ENCODE measurements at places on chromosomes 12 and 14. TPM values are rescaled to one million over a fixed set of nuclear protein-coding genes. Genes with fewer than 3 reads are reported as not detected.

GRCh38 chr14:64363265-64363846 lies 24.8 kb upstream of the MTHFD1 start:
- no peak for DNase-seq

- peak; percentile 77 for DNase-seq
Measured at GRCh38 chr12:53097564-53098353, at the start of gene IGFBP6. Gene IGFBP6 (plus strand): TSS chr12:53097667. CDS start chr12:53097718, 51 bp downstream.

GRCh38 chr14:60760644-60761364 lies 26.2 kb downstream of the MNAT1 start:
- no peak for DNase-seq

- DNase-seq, result no peak
Measured at GRCh38 chr14:105533811-105534498, 7.6 kb downstream of the TMEM121 start.

GRCh38 chr12:586318-587071 lies 76.8 kb downstream of the NINJ2 start:
- DNase-seq, result no peak

GRCh38 chr14:50865391-50866076 lies 6.3 kb upstream of the ABHD12B start:
- no peak for DNase-seq

DNA sequence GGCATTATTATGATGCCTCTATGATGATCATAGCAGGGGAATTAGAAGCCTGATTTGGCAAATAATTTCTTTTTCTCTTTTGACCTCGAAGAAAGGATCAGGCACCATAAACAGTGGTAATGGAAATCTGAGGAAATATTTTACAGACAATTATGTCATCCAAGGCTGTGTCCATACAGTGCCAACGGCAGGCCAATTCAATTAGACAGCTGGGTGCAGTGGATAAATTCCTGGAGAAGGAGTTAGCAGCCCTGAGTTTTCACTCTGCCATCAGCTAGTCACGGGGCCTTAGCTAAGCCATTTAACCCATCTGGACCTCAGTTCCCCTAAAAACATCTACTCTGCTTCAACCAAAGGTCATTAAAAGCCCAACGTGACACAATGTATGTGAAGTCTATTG lies 4.1 kb downstream of the TPH2 start:
- peak; percentile 69 for DNase-seq

DNA sequence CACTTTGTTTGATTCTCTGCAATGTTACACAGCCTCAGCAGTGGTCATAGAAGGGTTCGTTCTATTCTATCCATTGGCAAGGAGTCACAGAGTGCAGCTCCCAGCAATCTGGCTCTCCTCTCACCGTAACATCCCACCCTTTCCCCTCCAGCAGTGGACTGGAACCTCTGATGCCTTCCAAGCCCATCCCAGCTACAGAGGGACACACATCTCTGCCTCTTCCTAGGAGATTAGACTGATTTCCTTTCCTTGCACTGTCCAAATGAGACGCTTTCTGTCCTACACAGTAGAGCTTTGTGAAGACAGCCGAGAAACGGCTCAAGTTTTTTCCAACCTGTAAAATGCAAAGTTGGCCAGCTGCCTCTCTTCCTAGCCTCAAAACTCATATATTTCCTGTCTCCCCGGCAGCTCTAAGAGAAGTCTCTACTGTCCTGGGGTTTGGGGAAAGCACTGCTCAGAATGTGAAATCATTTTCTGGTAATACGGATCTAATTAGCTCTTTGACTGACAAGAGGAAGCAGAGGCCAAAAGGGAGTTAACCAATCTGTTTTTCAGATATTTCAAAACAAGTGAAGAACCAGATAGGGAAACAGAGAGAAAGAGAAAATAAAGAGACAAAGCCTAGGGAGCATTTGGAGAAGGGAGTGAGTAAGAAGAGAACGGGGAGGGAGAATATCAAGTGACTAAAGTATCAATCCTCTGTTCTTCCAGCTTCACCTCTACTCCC lies 516 bp downstream of the NINJ2 start:
- DNase-seq, result peak; percentile 64

GRCh38 chr14:92527721-92528120 lies 14.1 kb downstream of the RIN3 start:
- DNase-seq, result no peak

DNA sequence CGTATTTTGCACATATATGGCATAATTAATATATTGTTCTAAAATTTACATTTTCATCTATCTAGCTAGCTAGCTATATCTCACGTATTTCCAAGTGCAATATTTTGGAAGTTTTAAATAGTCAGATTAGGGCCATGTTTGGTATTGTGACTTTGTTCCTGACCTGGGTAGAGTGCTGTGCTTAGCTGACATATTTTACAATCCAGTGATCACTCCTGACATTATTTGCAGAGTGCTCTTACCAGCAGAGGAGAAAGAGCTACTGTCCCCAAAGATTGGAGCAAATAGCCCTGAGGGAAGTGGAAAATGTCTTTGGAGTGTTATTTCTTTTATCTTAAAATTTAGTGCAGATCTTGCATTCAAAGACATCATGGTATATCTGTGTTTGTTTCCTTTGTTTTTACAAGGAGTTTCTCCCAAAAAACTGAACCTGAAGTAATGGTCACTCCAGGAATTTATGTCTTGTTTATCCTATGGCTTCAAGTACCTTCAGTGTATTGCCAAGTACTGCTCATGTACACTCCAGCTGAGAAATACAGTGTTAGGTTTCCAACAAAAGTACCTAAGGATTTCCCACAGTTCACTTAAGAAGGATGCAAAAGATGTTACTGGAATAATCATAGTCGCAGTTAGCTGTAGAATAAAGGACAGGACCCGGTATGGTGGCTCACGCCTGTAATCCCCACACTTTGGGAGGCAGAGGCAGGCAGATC lies 49.4 kb upstream of the PSMA6 start:
- DNase-seq, result no peak

DNA sequence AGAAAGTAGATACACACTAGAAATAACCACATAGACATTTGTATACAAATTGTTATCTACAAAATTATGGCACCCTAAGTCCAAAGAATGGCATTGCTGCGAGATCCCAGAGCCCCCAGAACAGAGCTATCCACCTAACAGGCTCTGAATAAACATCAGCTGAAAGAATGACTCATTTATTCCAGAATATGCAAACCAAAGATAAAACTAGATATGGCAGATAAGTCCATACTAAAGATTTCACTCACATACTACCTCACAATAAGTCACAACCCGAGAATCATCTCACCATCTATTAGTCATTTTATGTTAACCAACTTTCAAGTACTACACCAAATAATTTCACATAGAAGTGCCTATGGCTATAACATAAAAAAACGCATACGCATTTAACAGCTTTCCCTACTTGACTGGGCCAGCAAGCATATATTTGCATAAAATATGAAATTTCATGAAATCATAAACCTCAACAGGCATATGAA lies 5.6 kb downstream of the CNIH1 start:
- DNase-seq, result no peak

DNA sequence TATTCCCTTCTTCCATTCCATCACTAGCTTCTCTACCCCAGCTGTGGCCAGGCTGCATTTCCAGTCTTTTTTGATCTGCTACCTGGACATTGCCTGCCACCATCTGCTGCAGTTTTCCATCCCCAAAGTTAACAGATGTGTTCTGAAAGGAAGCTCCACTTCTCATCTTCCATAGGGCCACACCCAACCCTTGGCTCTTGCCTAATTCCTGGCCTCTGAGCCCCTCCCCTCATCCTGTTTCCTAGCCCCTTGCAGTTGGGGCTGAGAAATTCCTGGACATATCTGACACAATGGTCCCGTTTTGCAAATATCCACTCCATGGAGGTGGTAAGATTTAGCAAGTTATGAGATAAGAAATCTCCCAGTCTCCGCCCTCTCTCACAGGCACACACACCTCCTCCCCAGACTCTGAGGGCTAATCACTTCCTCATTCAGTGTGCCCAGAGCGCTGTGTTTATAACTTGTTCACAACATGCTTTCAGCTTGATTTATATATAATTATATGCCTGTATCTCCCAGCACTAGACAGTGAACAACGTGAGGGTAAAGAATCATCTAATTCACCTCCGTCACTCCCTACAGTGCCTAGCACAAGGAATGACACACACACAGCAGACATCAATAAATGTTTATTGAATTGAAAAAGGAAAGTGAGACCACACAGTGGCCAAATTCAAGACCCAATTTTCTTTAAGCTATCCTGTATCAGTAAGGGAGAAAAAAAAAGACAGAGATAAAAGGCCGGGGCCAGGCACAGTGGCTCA lies 13.4 kb downstream of the SMUG1 start:
- no peak for DNase-seq

- DNase-seq, result no peak
Measured at GRCh38 chr12:19588951-19589350, 149.7 kb downstream of the AEBP2 start.

DNA sequence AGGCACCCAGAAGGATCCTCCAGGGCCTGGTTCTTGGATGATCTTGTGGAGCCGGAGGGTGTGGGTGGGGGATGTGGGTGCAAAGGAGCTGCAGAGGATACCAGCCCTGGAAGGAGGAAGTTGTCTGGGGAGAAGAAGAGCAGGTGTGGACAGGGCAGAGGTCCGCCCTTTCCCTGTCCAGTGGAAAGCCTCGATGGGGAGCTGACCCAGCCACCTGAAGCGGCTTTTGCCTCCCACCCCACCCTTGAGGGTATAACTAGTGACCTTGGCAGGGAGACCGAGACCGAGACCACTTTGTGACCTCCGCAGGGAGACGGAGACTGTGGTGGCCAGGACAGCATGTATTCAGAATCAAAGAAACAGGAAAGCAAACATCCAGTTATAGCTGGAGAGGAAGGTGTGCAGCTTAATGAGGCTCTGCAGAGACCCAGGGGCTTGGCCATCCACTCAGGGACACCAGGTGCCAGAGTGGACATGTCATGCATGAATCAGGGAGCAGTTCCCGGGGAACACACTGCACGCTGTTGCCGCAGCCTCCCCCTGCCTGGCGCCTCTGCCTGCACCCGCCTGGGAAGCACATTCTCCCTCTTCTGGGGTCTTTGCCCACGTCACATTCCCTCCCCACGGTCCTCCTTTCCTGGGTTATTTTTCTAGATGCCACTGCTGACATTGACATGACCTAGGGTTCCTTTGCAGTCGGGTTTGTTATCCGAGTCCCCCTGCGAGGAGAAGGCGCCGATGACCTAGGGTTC lies 87.7 kb downstream of the ADGRD1 start:
- no peak for DNase-seq

GRCh38 chr14:88044776-88045446 lies 40.0 kb downstream of the GPR65 start:
- DNase-seq, result no peak

- no peak for DNase-seq
Measured at GRCh38 chr12:43312991-43313505, 239.0 kb downstream of the ADAMTS20 start.

- no peak for DNase-seq
Measured at GRCh38 chr14:97841762-97842161, 1044.6 kb downstream of the VRK1 start.

DNA sequence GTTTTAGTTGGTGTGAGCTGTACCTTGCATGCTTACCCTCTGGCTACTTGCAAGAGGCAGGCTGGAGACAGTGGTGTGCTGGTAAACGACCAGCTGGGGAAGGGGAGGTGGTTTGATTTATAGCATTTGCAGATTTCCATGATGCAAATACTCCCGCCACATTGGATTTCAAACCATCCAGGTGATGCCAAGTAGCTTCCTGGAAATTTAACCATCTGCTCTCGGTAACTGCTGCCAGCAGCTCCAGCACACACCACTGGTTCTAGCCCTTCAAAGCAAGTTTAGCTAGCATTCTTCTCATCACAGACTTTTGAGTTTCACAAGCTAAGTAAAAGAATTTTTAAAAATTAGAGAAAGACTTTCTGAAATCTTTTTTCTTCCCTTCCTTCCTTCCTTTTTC lies 104.5 kb upstream of the AMIGO2 start:
- no peak for DNase-seq

- no peak for DNase-seq
Measured at GRCh38 chr14:92443741-92444140, 69.8 kb upstream of the RIN3 start.

DNA sequence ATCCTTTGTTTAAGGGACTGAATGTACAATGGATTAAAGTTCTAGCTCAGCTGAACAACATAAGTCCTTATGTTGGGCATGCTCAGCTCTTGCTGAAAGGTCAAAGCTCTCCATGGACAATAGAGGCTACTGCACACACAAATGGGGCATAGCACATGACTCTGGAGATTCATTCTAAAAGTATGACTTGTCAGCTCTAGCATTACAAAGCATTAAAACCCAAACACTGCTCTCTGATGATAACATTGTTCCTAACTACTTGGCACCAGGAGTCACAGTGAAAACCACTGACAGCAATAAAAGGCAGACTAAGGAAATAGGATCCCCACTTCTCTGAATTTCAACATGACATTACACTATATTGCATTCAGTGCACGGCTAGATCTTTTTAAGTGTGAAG lies 21.9 kb upstream of the FSCB start:
- peak; percentile 18 for DNase-seq

GRCh38 chr12:93757792-93758694 lies 80.9 kb downstream of the CRADD start:
- DNase-seq, result no peak

GRCh38 chr12:96045566-96045965 lies 10.2 kb upstream of the LTA4H start:
- no peak for DNase-seq

- DNase-seq, result no peak
Measured at GRCh38 chr12:6355491-6356373, 13.9 kb upstream of the TNFRSF1A start.

DNA sequence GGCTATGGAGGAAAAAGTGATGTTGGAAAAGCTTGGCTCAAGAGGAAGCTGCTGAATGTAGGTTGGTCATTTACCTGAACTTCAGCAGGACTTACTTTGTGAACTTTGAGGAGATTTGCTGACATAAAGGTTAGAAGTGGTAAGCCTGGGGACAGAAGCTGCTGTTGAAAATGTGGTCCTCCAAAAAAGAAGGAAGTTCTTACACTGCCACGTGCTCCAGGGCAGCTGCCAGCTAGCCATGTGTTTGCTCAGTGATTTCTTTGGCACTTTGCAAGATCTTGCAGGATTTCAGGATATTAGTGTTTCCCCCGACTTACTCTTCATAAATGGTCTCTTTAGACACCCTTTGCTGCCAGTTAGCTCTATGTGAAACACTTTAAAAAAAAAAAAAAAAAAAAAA lies 14.8 kb upstream of the DYRK2 start:
- DNase-seq, result peak; percentile 24

The ZC3H14 gene
- total RNA-seq, result 52.3 TPM

The TPPP2 gene
- not detected for total RNA-seq

The SMCO3 gene
- total RNA-seq, result 0.51 TPM

The ABCC9 gene
- total RNA-seq, result 121 TPM

The KLRD1 gene
- 0.31 TPM for total RNA-seq

The SSTR1 gene
- total RNA-seq, result 0.21 TPM

The MRPL52 gene
- 36.8 TPM for total RNA-seq

The RNFT2 gene
- total RNA-seq, result 1.0 TPM

The POTEM gene
- total RNA-seq, result not detected

The RNASE8 gene
- not detected for total RNA-seq

The SERPINA6 gene
- not detected for total RNA-seq

The FAM186B gene
- 0.82 TPM for total RNA-seq

The TAS2R19 gene
- 17.1 TPM for total RNA-seq

The CAPZA3 gene
- not detected for total RNA-seq

Measured in tongue (tissue), 3 donors.